ENCODE measurements at places on chromosomes 3 and 15.

- no peak for DNase-seq
Observed at GRCh38 chr3:14234251-14235002, 55.8 kb downstream of the LSM3 start.

- no peak for DNase-seq
Observed at GRCh38 chr3:100717637-100718487, 8.6 kb downstream of the TFG start.

GRCh38 chr3:144502402-144502801 is 530.8 kb downstream of the DIPK2A start:
- DNase-seq: no peak

GRCh38 chr3:174423936-174424335 is 435.2 kb upstream of the NAALADL2 start:
- DNase-seq: no peak
